ENCODE measurements at places on chromosomes 11 and 22.
A peak's percentile ranks its signal among the peaks of the same experiment; 100 is the strongest.

DNA sequence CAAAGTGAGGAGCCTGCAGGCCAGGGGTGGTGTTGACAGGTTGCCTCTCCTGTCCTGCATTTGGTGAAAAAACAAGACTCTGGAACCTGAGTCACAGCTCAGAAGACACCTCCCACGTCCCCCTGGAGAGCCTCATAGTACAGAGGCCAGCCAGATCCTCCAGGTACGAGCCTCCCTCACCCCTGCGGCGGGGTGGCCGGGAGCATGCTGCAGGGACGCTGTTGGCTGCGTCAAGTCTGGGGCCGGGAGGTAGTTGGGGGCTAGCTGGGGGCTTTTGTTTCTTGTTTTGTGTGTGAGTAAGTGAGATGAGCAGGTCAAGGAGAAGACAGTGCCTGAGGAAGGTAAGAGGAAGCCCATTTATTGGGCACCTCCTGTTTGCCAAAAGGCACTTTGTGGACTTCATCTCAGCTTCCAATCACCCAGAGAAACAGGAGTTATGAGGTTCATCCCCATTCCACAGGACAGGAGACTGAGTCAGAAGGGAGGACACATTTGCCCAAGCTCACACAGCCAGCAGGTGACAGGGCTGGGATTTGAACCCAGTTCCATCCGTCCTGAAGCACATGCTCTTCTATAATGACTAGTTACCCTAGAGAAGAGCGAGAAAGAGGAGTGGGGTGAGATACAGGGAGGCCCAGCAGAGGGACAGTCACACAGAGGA is 18.3 kb upstream of the WNT11 start:
- no peak for DNase-seq

GRCh38 chr22:36221799-36222751 is 17.3 kb downstream of the APOL2 start:
- peak; percentile 30 for DNase-seq

DNA sequence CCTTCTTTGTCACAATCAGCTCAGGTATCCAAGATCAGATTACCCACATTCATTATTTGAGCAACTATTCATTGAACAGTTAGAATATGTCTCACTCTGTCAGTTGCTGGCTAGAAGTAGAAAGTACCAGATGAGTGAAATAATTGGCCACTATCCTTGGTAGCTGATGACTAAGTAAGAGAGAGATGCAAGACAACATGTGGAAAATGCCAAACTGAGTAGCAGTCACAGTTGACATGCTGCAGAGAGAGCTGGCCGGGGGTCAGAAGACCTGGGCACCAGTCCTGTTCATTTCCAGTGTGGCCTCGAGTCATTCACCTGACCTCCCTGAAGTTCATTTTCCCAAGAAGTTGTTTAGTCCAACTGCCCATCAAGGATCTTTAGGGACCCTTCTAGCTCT is 22.5 kb upstream of the SMIM35 start:
- peak; percentile 14 for DNase-seq

- no peak for DNase-seq
These were observed 278 bp downstream of the MMP26 start for GRCh38 chr11:4704790-4705334.

DNA sequence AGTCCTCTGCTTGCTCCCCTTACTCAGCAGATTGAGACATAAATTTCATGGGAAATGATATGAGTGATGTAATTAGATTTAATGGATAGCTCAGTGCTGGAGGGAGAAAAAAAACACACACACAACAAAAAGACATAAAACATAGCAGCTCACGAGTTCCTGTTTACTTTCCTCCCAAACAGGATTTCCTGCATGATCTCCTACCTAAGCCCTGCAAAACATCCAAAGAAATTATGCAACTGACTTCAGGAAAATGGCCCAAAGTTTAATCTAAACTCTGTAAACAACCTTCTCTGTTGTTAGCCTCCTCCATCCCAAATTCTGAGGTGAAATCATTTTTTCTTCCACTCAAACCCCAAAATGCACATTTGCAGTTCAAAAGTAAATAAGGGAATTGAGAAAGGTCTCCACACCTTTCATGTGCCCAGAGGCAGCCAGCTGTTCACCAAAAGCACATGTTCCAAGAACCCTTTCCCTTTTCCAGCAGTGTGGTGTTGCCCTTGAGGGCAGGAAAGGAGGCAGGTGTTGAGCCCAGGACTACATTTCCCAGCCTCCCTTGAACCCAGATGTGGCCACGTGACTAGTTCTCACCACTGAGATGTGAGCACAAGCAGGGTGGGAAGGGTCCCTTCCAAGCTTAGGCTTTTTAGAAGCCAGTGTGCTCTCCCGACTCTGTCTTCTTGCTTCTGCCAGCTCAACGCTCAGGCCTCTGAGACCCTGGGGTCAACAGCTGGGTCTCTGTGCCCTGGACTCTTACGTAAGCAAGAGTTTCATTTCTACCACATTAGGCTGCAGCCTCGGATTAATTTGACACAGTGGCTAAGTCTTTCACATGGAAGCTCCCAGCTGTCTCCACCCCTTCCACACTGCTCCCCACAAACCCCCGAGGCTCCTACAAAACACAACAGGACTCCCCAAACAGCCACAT is 301.2 kb downstream of the CTTN start:
- DNase-seq = no peak

- no peak for DNase-seq
These were observed 49.7 kb downstream of the EXT2 start for GRCh38 chr11:44145011-44145775.

GRCh38 chr11:67255353-67255752 is 10.9 kb upstream of the GRK2 start:
- no peak for DNase-seq

GRCh38 chr11:121420398-121420797 is 31.7 kb upstream of the SORL1 start:
- DNase-seq = no peak

DNA sequence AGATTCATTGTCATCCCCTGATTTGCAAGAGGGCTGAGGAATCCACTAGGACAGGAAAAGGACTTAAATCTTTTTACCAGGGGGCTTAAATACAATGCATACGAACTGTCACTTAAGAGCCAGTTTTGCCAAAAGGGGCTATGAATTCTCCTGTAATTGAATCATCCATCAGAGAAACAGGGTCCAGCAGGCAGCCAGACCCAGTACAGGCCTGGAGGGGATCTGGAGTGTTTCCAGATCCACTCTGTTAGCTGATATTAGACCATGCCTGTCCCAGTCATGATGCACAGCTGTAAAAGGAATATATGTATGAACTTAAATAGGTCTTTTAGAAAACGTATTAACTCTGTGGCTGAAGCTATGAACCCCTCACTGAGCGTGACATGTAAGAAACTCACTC is 53.8 kb upstream of the PRSS23 start:
- DNase-seq = peak; percentile 41

- DNase-seq = no peak
These were observed 26.1 kb downstream of the TCIRG1 start for GRCh38 chr11:68064926-68065325.

DNA sequence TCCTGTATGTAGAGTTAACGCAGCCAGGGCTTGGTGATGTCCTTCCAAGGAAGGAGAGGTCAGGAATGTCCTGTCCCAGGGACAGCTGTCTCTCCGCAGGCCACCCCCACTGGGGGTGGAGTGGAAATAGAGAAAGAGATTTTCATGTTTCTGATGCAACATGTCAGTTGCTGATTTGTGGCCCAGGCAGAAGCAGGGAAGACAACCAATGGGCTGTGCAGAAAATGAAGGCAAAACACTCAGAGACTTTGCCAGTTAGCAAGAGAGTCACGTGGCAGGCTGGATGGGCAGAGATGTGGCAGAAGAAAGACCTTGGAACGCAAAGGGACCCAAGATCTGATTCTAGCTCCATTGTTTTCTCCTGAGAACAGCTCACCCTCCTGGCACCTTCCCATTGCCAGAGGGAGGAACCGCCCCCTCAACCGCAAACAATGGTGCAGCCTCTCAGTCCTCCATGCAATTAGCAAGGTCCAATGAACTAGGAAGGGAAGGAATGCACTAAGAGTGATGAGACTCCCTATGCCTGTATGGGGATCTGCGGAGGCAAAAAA is 71.0 kb downstream of the SYN3 start:
- DNase-seq = peak; percentile 75

DNA sequence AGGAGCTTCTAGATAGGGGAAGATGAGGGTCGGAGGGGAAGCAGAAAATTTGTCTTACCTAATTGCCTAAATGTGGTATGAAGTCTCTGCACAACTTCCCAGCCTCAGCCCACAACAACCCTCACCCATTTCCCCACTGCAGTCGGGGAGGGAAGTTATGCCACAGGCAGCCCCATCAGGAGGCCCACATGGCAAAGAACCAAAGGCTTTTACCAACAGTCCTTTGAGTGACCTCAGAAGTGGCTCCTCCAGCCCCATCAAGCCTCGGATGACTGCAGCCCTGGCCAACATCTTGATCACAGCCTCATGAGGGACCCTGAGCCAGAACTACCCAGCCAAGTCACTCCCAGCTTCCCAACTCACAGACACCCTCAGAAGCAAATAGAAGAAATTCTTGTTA is 54.8 kb downstream of the CHST1 start:
- DNase-seq = no peak

DNA sequence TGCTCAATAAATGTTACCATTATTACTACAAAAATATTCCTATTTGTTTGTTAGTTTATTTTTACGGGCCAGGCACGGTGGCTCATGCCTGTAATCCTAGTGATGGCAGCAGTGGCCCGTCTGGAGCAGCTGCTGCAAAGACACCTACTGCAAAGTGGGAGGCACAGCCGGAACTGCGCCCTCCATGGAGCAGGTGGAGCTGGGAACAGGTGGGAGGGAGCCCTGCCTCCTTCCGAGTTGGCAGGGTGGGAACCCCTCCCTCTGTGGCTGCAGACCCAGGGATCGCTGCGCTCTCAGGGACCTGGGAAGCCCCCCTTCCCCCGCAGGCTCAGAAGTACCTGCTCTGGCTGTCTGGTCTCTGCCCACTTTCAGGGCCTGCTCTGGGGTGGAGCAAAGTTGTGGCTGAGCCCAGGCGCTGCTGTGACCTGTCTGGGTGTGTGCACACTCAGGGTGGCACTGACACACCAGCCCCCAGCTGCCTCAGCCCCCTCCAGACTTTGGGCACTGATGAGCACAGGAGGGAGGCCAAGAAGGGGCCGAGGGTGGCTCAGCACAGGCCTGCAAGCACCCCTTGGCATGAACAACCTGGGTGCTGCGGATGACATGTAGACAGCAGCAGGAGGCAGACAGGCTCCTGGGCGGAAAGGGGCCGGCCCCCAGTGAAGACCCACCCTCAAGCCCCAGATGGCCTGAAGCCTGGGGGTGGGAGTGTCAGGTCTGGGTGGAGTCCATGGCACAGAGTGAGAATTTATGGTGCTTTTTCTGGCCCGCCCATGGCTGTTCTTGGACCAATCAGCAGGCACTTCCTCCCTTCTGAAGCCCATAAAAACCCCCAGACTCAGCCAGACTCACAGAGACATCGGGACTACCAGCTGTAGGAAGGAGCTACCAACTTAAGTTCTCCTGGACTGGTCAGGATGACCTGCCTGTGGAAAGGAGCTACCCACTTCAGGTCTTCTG is 103.7 kb upstream of the CLMP start:
- DNase-seq = no peak

GRCh38 chr11:126544108-126545056 is 188.9 kb downstream of the ST3GAL4 start:
- peak; percentile 56 for DNase-seq

DNA sequence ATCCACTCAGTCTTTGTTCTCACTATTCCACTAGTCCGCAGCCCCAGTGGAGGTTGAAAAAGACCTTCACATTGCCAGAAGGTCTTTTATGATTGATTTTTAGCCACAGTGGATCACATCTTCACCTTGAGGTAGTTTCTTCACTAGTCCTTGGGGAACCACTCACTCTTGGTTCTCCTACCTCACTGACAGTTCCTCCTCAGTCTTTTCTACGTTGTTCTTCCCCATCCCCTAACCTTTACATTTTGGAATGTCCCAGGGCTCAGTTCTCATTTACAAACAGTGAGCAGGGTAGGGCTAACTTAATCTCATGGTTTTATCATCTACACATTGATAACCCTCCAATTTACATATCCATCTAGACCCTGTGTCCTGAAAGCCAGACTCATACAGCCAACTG is 316.4 kb upstream of the SORL1-AS1 start:
- DNase-seq = no peak

GRCh38 chr11:78630561-78631303 is 56.1 kb upstream of the NARS2 start:
- no peak for DNase-seq

DNA sequence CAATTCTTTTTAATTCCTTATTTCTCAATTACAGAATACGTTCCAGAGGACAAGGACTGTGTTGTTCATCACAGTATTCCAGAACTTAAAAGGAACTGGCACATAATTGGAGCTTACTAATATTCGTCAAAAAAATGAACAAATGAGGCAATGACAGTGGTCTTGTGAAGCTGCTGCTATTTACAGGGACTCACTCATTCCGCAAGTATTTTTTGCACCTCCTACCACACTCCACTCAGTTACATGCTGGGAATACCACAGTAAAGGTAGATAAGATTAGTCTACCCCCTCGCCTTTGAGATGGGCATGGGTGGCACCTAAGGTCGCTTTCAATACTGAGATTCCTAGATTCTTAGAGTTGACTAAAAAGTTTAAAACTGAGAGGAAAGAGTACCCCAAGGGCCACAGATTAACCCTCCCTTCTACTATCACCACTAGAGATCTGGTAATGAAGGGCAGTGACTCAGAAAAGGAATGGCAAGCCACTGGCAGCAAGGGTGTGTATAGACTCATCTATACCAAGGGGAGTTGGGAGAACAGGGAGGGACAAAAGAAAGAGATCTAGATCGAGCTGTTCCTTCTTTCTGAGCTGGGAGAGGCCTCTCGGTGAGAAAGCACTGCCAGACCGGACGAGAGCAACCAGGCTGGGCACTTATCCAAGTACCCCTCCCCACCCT is 85.0 kb downstream of the RPL27A start:
- DNase-seq = peak; percentile 47

DNA sequence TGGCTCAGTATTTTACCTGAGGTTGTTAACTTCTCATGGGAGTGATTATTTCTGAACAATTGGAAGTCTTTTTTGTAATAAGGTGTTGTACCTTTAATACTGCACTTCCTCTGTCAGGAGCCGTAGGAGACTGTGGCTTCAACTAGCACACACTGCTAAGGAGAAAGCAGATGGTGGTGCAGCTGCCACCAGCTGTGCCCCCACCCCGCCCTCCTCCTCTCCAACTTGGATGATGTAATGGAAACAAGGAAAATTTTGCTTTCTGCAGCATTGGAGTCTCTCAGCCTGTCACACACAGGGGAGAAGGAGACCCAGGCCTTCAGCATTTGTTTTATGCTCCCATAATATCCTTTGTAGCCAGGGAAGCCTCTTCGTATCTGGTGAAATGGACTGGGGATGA is 91.2 kb downstream of the TEAD1 start:
- DNase-seq = no peak

DNA sequence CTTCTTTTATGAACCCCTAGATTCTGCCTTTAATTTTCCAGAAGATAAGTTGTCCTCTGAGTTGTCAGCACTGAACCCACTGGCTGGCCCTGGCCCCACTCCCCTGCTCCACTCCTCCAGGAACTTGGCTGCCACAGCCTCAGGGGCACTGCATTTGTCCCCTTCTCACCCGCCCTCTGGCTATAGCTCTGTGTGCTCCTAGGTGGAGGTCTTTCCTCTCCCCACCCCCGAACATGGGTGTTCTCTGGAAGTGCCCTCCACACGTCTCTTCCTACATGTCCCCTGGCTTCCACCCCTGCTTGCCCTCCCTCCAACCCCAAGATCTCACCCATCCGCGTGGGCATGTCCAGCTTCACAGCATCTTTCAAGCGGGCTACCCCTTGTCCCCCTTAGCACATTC is 137.7 kb upstream of the TEAD1 start:
- no peak for DNase-seq

- DNase-seq = no peak
These were observed 109.2 kb upstream of the MTMR2 start for GRCh38 chr11:96033095-96033494.

- DNase-seq = no peak
These were observed 43.7 kb downstream of the KREMEN1 start for GRCh38 chr22:29116397-29117123.

Measured in fibroblast of skin of abdomen (primary cell).